Cardiac septum (tissue), 1 donor: ENCODE measurements at places on chromosomes 1 and 21. TPM values are rescaled to one million over a fixed set of nuclear protein-coding genes. Genes with fewer than 3 reads are reported as not detected.

Gene CLEC20A
- not detected for total RNA-seq

Gene TSSK3
- 2.6 TPM for total RNA-seq

Gene RHOU
- total RNA-seq = 3.8 TPM

Gene TEDDM1
- not detected for total RNA-seq

Gene CD84
- total RNA-seq = 2.4 TPM

Gene PLD5
- 0.24 TPM for total RNA-seq

Gene S100A9
- 91.9 TPM for total RNA-seq

Gene LRRC39
- 90.7 TPM for total RNA-seq

Gene SLC25A33
- total RNA-seq = 4.0 TPM

Gene AK5
- 1.3 TPM for total RNA-seq

Gene STXBP3
- 30.3 TPM for total RNA-seq

Gene SMIM1
- total RNA-seq = 8.0 TPM

Gene KRTAP19-2
- not detected for total RNA-seq

Gene RGS16
- total RNA-seq = 1.9 TPM

Gene PRAMEF4
- not detected for total RNA-seq

Gene IL22RA1
- 0.35 TPM for total RNA-seq

Gene CD164L2
- not detected for total RNA-seq

Gene RPTN
- not detected for total RNA-seq

Gene HCRTR1
- total RNA-seq = not detected

Gene PPIAL4G
- not detected for total RNA-seq

Gene SH3BGR
- total RNA-seq = 209 TPM

Gene NEGR1
- 5.2 TPM for total RNA-seq

Gene ADORA1
- 12.1 TPM for total RNA-seq

Gene S100A12
- total RNA-seq = 4.1 TPM

Gene TPM3
- total RNA-seq = 364 TPM

Gene OR2L2
- not detected for total RNA-seq
